Activated T-helper 1 cell treated with anti-CD3 and anti-CD28 coated beads, Interleukin-2, amount 50 U/mL, for 16 hours (primary cell): ENCODE measurements at places on chromosomes 1 and 21.

DNA sequence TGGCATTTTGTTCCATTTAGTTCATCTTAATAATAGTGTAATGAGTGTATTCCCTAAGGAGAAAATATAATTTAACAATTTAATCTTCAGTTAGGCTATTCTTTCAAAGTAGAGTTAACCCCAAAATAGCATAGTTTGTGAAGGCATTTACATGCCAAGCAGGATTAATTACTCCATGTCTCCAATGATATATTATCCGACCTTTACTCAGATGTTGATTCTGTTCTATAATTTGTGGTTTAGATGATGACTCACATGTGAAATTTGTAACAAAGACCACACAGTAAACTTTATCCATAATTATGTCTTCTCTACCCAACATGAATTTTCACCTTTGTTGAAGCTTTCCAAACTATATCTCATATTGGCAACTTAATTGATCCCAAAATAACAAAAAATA is 2065.2 kb downstream of the MRPL39 start:
- no peak for DNase-seq

DNA sequence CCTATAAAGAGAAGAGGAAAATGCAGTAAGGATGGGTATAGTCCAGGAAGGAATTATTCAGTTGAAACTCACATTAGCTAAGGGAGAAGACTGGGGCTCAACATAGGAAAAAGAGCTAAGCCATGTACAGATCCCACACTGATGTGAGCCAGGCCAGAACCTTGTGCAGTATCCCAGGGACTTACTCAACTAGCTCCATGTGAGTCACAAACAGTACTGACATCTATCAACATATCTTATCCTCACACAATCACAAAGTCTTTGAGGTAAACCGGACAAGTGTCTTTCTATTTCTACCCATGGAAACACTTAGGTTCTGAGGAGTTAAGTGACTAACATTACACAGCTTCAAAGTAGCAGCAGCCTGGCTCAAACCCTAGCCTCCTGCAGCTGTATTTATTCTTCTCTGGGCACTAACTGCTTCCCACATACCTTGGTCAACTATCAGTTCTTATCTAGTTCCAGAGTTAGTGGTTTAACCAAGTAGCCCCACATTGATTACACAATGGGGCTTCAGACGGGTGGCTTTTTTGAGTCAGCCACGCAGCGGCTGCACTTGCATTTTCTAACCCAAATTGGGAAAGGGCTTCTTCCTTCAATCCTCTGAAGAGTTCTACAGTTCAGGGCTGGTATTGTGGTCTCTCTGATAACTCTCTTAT is 9.5 kb downstream of the CD5L start:
- no peak for DNase-seq

GRCh38 chr1:213737398-213738035 is 250.3 kb upstream of the PROX1 start:
- no peak for DNase-seq

DNA sequence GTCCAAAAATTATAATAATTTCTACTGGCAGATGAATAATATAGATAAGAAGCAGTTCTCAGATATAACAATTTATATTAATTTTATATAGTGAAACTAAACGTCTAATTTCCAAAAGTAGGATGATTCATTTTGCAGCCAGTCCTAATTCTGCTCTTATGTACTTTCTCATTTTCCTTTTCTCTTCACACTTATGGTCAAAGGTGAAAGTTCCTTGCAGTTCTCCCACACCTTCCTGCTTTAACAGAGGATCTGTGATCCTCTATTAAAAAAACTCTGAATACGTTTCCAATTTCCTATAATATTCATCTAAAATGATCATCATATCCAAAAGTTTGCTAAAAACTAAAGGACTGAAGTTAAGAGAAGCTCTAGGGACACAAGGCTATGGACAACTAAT is 78.5 kb downstream of the KIFAP3 start:
- DNase-seq = no peak

GRCh38 chr1:116345843-116346242 is 27.2 kb upstream of the ATP1A1 start:
- DNase-seq = no peak

DNA sequence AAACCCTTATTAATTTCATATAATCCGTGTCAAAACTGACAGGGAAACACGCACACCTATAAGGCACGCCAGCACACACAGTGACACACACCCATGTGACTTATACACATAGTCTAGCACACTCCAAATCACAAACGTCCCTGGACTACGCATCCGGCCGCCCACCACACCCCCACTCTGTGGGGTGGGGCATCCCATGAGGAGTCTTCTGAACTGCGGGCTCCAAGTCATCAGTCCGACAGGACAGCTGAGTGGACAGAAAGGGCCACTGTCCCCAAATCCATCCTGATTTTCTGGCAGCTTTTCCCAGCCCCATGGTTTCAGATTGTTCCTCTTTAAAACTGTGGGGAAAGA is 829 bp downstream of the PEA15 start:
- DNase-seq = no peak

GRCh38 chr1:95249916-95250315 is 15.9 kb downstream of the RWDD3 start:
- no peak for DNase-seq

GRCh38 chr1:210978316-210978973 is 155.5 kb downstream of the KCNH1 start:
- DNase-seq = no peak

DNA sequence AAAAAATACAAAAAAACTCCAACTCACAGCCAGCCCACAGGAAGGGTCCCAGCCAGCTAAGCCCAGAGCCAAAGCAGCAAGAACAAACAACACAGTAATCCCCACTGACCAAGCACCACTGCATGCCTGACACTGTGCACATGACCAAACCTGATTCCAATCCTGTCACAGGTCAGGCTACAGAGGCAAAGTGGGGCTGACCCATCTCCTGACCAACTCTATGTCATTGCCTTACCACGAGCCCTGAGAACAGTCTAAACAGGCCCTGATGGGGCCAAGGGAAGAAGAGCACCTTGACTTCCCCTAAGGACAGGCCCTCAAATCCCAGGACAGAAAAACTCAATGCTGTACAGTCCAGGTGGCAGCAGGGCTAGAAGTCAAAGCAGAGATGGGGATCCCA is 2.4 kb downstream of the LSS start:
- DNase-seq = no peak

DNA sequence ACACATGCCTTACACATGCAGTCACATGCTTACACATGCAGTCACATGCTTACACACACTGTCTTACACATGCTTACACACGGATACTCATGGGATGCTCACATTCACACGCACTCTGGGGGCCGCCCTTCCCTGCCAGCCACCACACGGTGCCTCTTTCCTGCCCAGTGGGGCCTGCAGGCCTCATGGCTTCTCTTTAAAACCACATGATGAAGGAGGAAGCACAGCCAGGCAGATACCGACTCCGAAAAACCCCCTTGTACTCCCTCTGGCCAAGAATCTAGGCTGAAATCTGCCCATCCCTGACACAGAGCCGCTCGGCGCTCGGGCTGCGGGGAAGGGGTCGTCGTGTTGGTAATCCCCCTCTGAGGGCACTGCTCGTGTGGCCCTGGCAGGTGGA is 113.0 kb downstream of the PRDM16 start:
- DNase-seq = no peak
